ENCODE measurements at places on chromosomes 5 and 9. TPM values are rescaled to one million over a fixed set of nuclear protein-coding genes. Genes with fewer than 3 reads are reported as not detected.

The CDC25C gene
- 0.61 TPM for total RNA-seq

The FRRS1L gene
- total RNA-seq: 0.13 TPM

The GRXCR2 gene
- total RNA-seq: not detected

The OTP gene
- not detected for total RNA-seq

The HAVCR2 gene
- total RNA-seq: 42.6 TPM

The CTSV gene
- not detected for total RNA-seq

The FCN1 gene
- 23.7 TPM for total RNA-seq

The PGM5 gene
- total RNA-seq: 19.1 TPM

The FOXD4 gene
- 2.6 TPM for total RNA-seq

The NR2F1-AS1 gene
- total RNA-seq: 4.4 TPM

The GFPT2 gene
- 35.4 TPM for total RNA-seq

The HARS2 gene
- total RNA-seq: 24.1 TPM

The IFNW1 gene
- total RNA-seq: not detected

The LRRC19 gene
- not detected for total RNA-seq

The ZCCHC9 gene
- total RNA-seq: 18.4 TPM

The LCN15 gene
- not detected for total RNA-seq

The ETF1 gene
- total RNA-seq: 99.4 TPM

The MYOT gene
- total RNA-seq: not detected

The FABP6 gene
- total RNA-seq: 14.4 TPM

The KCNV2 gene
- total RNA-seq: not detected

The MOB3B gene
- 19.8 TPM for total RNA-seq
